ENCODE measurements at places on chromosomes 16 and 17.

GRCh38 chr17:3002538-3003295, 60.7 kb downstream of the OR1D5 start:
- no peak for DNase-seq

DNA sequence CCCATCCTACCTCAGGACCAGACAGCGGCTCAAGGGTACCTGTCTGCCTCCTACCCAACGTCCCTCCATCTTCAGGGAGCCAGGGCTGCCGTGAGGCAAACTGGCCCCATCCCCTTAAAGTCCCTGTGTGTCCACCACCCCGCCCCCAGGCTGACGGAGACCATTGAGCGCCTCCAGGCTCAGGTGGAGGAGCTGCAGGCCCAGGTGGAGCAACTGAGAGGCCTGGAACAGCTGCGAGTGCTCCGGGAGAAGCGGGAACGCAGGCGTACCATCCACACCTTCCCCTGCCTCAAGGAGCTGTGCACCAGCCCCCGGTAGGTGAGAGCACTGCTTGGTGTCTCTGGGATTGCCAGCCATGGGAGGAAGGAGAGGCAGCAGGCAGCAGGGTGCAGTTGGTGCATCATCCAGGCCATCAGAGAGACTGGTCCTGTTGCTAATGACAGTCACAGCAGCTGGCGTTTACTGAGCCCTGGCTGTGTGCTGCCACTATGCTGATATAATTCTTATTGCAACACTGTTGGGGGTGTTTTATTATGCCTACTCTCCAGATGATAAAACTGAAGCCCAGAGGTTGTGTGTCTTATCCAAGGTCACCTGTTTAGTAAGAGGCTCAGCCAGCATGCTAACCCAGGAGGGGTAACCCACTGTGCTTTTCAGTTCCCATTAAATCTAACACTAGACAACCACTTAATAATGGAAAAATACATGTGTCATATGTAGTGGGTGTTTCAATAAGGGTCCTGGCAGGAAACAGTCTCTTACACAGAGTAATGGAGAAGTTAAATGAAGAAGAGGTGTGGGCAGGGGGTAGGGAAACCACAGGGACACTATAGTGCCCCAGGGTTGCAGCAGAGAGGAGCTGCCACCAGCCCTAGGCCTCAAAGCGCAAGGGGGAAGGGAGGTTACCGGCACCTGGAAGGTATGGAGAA, 10.3 kb upstream of the MRPL58 start:
- DNase-seq: no peak

DNA sequence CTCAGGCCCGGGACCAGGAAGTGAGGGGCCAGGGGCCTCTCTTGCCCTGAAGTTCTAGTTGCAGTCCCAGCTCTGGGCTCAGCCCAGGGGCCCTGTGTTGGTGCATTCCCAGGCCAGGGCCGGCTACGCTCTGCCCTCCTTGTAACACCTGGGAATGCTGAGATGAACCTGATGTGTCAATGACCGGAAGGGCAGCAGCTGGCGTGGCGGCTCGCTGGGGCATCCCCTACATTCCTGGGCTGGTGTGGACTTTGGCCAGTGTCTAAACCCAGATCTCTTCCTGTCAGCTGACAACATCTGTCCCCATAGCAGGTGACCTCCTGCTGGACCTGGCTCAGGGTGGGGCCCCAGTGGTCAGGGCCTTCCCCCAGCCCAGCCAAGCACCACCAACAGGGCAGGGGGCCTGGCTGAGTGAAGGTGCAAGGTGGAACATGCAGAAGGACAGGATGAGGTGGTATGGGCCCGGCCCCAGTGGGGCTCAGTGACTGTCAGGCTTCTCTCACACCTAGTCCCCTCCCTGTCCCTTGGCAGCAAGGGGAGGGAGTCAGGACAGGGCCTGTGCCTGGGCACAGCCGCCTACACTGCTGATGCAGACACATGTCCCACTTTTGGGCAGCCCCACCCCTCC, 15.9 kb downstream of the FAM83G start:
- no peak for DNase-seq

DNA sequence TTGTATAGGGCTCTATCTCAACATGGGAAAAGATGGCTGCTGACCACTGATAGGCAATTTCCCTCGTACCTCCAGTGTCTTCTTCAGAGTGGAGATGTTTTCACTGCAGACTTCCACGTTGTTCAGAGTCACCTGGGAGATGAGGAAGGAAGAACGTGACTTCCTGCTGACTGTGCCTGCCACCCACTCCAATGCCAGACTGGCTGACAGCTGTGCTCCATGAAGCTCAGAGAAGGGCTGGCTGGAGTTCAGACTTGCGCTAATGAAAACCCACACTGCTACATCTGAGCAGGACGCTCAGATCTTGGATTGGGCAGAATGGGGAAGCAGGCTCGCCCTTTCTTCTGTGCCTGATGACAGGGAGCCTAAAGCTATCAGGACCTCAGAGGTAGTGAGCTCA, 33.1 kb downstream of the COG4 start:
- DNase-seq: no peak

DNA sequence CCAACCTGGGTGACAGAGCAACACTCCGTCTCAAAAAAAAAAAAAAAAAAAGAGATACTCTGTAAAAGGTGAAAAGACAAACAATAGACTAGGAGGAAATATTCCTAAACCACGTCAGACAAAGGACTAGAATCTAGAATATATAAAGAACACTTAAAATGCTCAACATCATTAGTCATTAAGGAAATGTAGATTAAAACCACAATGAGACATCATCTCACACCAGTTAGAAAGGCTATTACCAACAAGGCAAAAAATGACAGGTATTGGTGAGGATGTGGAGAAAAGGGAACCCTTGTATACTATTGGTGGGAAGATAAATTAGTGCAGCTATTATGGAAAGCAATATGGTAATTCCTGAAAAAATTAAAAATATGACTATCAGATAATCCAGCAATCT, 903.1 kb upstream of the SOX9 start:
- DNase-seq: no peak

- DNase-seq: no peak
Observed at GRCh38 chr17:57718878-57719277, 26.2 kb downstream of the CCDC182 start.

DNA sequence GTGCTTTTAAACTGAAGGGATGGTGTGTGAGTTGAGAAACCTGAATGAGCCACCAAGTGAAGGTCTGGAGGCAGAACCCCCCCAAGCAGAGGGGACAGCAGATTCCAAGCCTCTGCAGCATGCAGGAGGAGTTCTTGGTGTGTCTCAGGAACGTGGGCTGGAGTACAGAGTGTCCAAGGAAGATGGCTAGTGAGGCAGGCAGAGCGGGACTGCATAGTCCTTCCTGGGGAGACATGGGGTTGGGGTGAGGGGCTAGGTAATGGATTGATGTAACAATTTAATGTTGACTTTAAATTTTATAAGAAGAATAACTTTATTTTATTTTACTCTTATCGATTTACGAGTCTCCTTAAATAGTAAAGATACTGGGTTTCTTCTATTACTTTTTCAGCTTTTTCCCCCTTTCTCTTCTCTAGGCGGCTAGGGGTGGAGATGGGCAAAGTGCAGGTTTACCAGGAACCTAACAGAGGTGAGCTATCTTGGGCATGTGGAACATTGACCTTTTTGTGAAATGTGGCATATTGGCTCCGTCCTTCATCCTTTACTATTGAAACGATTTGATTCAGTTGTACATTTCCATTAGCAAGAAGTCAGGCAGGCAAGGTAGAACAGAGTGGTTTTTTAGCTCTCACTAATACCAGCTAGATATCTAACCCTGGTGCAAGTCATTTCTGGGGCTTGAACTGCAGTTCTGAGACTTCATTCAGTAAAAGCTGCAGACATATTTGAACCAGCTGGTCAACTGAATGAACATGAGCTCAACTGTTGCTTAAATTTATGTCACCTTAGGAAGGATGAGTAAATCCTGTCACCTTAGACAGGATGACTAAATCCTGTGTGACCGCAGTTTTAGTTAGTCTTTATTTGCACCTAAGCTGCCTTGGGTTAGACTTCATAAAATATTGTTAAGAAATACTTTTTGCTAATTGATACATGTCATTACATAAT, 9.2 kb downstream of the PRPSAP2 start:
- no peak for DNase-seq

Data from NCI-H1092 (cell line).